Stimulated activated CD8-positive, alpha-beta memory T cell treated with anti-CD3 and anti-CD28 coated beads, Interleukin-15, amount 100 ng/mL, for 24 hours (primary cell): ENCODE measurements at places on chromosomes 2 and 18.

GRCh38 chr18:35110554-35111485 is 69.6 kb downstream of the MAPRE2 start:
- no peak for DNase-seq

- no peak for DNase-seq
Observed at GRCh38 chr18:24731981-24732380, 271.5 kb downstream of the HRH4 start.

DNA sequence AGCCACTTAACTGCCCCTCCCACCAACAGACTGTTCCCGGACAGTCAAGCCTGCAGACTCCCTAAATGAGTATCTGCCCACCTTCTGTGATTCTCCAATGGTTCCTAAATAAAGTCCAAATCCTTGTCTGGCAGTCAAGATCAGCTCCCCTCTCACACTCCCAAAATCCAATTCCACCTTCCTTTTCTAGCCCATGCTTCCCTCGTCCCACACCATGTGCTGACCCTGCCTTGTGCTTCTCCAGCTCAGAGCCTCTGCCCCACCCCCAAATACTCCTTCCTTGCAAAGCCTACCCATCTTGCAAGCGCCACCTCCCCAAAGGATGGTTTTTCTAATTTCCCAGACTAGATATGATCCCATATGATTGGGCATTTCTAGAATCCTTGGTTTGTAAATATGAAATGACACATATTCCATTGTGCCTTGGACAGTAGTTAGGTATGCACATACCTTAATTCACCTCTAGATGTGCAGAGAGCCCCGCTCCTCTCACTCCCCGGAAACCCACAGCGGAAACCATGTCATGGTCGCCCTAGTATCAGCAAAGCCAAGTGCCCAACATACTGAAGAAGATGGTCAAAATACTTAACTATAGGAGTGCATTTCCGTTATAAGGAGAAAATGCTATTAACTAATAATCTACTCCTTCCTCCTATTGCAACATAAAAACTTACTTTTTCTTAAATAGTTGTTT is 97.2 kb downstream of the KCTD1 start:
- DNase-seq = no peak

DNA sequence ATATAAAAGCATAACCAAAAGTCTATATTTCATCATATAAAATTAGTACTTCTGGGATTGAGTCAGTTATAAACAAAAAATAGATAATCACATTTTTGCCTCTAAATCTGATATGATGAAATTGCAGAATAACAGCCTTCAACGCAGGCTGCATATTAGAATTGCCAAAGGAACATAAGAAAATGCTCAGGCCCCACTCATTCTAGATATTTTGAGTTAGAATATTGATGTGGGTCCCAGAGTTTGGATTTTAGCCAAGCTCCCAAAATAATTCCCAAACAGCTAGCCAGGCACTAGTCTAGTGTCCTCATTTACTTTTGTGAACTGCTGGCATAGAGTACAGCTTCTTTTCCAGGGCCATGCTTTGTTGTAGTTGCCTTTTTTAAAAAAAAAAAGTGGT is 63.5 kb downstream of the ZDBF2 start:
- DNase-seq = no peak

DNA sequence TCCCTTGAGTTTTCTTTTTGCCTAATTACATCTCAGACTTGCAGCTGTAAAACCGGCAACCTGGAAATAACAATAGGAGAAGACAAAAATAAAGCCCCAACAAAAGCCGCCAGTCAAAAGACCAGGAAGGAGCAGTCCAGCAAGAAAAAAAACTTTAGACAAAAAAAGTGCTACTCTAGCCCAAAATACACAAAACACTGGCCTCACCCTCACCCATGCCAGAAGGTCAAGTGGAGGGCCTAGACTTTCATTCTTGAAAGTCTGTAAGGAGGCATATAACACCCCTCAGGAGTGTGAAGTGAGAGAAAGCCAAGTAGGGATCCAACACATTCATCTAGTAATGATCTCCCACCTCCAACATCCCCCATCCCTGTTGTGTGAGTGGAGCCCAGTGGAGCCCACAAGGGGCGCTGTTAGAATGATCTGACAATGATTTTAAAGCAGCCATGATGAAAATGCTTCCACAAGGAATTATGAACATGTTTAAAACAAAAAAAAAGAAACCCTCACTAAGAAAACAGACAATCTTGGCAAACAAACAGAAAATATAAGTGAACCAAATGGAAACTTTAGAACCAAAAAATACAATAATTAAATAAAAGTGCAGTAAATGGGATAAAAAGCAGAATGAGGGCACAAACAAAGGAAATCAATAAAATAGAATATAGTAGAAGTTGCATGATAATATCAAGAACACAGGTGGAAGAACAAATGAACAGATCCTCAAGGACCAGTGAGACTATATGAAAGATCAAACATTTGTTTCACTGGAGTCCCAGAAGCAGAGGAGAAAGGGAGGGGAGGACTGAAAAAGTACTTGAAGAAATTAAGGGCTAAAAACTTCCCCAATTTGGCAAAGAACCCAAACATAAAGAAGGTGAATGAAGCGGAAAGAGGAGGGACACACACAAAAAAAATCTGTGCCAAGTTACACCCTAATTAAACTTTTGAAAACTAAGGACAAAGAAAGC is 23.9 kb downstream of the SESTD1 start:
- DNase-seq = no peak

DNA sequence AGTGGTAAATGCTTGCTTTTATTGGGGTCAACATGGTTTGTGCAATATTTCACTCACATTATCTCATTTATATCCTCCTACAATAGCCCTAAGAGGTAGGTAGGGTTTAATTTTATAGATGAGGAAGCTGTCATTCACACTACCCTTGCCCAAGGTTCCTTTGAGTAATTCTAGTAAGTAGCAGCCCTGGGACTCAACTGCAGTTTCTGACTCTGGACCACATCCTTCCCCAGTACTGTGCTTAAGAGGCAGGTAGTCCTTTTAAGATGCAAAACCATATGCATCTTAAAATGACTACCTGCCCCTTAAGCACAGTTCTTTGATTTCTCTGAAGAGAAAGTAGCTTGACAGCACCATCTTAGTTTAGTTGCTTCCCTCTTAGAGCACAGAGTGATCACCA is 15.7 kb upstream of the NT5C1B start:
- DNase-seq = no peak

DNA sequence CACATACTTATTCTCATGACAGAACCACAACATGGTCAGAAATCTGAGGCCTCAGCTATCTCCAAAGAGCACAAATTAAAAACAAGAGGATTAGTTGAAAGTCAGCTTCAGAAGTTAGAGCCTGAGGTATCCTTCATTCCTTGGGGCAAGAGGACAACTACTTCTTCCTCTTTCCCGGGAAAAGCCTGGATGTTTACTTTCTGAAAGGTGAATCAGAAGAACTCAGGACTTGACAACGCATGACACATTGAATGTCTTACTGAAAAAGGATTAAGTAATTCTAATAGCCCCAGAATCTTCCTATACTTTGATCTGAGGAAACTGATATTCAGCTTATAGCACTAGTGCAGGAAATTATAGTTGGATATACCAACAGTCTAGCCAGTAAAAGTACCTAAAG is 573.2 kb downstream of the METTL4 start:
- DNase-seq = no peak

DNA sequence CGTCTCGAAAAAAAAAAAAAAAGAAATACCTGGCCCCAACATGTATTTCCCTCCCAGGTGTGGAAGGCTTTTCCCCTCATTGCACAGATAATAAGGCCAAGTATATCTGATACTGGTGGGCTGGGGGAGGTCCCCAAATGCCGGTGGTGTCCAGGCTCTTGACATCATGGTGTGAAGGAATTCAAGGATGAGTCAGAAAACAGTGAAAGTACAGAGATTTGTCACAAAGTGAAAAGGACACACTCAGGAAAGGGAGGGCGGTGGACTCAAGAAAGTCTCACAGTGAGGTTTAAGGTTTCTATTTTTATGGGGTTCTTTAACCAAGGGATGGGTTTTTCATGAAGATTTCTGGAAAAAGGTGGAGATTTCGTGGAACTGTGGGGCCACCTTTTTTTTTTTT is 37.8 kb upstream of the FZD5 start:
- no peak for DNase-seq
